ENCODE measurements at places on chromosomes 5 and 9.

- no peak for DNase-seq
Observed at GRCh38 chr9:129381481-129381957, 203.5 kb upstream of the IER5L start.

DNA sequence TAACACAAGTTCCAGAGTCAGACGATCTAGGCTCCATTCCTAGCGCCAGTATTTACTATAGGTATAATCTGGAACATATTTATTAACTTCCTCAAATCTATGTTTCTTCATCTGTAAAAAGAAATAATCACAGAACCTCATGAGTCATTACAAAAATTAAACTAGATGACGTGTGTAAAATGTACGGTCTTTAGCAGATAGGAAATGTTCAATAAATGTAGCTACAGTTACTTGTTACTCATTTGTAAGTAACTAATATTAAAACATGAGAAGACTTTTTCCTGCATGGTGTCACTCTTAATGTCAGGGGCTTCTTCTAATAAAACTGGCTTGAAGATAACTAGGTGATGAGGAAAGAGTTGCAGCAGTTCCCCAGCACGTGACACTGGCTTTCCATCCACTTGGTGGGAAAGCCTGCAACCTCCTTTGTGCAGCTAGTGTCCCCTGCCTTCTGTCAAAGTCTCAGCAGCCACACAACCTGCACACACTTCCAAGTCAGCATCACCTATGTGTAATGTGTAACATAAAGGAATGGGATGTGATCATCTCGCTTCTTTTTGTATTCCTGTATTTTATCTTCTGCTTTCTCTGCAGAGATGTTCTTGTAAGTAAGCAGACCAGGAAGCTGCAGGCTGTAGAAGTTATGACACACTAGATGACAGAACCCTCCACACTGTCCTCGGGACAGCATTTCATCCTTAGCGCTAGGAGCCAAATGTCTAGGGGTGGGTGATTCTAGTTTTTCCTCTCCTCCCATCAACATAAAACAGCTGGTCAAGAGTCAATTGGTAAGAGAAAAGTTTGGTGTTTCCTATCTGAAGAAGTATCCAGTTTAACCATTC lies 1.8 kb upstream of the JAKMIP2 start:
- DNase-seq = no peak

DNA sequence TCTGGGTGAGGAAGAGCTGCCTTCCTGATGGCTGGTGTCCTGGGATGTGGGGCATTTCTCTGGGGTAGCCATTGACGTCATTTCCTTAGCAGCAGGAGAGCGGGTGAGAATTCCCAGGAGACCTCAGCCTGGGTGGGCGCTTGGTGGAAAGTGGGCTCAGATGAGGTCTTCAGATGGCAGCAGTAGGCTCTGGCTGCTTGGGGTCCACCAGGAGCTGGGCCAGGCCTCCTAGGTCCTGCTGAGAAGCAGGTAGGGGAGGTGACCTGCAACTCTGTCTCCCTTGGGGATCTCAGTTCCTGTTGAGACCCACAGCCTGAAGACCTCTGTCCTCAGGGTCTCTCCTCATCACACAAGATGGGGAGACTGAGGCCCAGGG lies 31.5 kb downstream of the FAM163B start:
- DNase-seq = no peak

DNA sequence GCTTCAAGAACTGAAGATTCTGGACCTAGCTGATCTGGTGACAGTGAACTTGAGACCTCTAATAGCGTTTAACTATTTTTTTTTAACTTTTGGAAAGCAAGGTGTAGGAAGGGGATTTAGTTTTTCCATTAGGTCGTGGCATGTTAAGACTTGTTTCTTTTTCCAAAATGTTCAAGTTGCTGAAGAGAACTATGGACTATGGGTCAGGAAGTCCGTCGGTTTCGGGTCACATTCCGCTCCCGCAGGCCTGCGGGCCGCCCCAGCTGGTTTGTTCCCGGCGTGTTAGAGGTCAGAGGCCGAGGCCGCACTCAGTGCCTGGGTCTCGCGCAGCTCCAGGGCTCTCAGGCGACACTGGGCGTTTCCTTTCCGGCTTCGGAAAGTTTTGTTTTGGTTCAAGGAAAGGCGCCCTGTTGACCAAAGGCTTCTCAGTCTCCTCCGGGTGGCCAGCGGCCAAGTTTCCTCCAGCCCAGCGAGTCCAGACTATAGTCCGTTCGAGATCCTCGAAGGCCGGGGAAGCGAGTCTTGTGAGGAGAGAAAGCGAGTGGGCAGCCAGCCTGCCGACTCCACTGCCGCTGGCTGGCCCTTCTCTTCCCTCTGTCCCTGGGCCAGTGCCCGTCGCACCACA lies 586 bp upstream of the FCHO2 start:
- DNase-seq = no peak

GRCh38 chr5:142420561-142421227 lies 95.9 kb upstream of the SPRY4 start:
- no peak for DNase-seq

GRCh38 chr5:42855811-42856210 lies 44.1 kb upstream of the SELENOP start:
- no peak for DNase-seq

All from fibroblast of the aortic adventitia (primary cell).